Neural crest cell (in vitro differentiated cells): ENCODE measurements at places on chromosomes 1 and 21. TPM values are rescaled to one million over a fixed set of nuclear protein-coding genes. Genes with fewer than 3 reads are reported as not detected.
A peak's percentile ranks its signal among the peaks of the same experiment; 100 is the strongest.

- no peaks in the 10 kb centered on the region for H3K36me3 ChIP-seq
- peaks cover 13% of the 10 kb centered on the region for H3K4me1 ChIP-seq
- no peak overlapping the region for H3K4me3 ChIP-seq
- DNase-seq = no peak
- H3K27me3 ChIP-seq = no peaks in the 10 kb centered on the region
- H3K27ac ChIP-seq = no peak overlapping the region
Observed at GRCh38 chr21:26391166-26391565, 181.9 kb downstream of the CYYR1 start.

- H3K27ac ChIP-seq = no peak overlapping the region
- H3K4me3 ChIP-seq = no peak overlapping the region
- peaks cover 23% of the 10 kb centered on the region for H3K4me1 ChIP-seq
Observed at GRCh38 chr1:101260556-101261350, 23.9 kb downstream of the S1PR1 start.

The SPTA1 gene
- total RNA-seq = not detected in 2 replicates

DNA sequence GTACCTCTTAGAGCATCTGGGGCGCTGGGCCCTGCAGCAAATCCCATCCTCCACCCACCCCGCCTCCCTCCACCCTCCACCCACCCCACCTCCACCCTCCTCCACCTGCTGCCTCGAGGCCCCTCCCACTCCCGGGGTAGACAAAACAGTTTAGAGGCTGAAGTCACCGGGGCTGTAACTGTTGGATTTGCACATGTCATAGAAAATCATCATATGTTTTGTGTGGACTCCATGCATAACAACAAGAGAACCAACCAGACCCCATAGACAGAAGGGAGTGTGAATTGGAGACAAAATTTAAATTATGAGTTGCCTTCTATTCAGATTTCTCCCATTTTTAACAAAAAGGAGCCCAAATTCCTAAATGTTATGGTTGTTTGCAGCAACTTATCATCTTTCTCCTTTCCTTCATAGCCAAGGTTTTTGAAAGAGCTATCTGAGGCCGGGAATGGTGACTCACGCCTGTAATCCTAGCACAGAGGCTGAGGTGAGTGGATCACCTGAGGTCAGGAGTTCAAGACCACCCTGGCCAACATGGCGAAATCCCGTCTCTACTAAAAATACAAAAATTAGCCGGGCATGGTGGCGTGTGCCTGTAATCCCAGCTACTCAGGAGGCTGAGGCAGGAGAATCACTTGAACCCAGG is 28.2 kb upstream of the LGALS8 start:
- DNase-seq = no peak
- no peaks in the 10 kb centered on the region for H3K36me3 ChIP-seq

DNA sequence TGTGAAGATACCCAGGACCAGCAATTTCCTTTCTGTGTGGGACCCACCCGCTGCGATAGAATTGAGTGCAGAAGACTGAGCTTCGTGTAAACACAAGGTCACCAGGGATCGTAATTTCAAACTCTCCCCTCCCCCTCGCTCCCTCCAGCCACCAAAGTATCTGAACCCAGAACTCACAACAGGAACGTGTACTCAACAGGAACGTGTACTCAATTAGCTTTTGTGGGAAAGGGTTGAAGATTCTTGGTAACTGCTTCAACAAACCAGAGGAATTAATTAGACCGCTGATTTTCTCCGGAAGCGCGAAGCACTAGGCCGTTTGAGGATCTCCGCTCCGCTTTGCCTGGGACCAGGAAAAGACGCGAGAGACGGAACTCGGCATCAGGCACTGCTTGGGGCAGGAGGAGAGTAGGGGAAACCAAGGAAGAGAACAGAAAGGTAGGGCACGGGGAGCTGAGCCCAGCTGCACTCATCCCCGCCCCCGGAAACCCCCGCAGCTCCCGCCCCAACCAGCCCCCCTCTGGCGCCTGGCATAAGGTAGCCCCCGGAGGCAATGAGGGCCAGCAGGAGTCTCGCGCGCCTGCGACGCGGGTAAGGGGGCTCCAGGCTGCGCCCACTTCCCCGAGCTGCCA is 453 bp downstream of the DRAM2 start:
- H3K4me3 ChIP-seq = peak overlapping the region; percentile 99
- H3K27me3 ChIP-seq = no peaks in the 10 kb centered on the region
- DNase-seq = peak; percentile 40
- H3K36me3 ChIP-seq = no peaks in the 10 kb centered on the region
- H3K27ac ChIP-seq = peak overlapping the region; percentile 96
- H3K4me1 ChIP-seq = peaks cover 32% of the 10 kb centered on the region

- peaks cover 5% of the 10 kb centered on the region for H3K27me3 ChIP-seq
- no peak overlapping the region for H3K4me3 ChIP-seq
- H3K4me1 ChIP-seq = no peaks in the 10 kb centered on the region
- H3K36me3 ChIP-seq = no peaks in the 10 kb centered on the region
- no peak overlapping the region for H3K27ac ChIP-seq
Observed at GRCh38 chr1:159250638-159251216, 46.1 kb downstream of the ACKR1 start.

The ADPRS gene
- total RNA-seq = 33.8 and 34.0 TPM in 2 replicates

The KRTAP20-4 gene
- total RNA-seq = not detected in 2 replicates

DNA sequence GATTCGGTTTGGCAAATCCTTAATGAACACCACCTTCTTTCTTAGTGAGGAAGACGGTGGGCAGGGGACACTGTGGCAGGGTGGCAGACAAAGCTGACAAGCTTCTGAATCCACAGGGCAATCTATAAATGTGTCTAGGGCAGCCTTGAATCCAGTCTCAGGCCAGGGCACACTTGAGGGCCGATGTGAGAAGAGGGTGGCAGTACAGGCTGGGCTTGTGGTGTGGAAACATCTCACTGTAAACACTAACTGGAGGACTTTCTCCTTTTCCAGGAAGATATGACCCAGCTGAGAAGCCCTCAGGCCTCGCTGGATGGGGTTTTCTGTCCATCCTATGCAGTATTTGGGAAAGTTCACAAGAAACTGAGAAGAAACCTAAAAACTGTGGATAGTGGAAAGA is 46.5 kb downstream of the PKP1 start:
- H3K27me3 ChIP-seq = no peaks in the 10 kb centered on the region
- H3K27ac ChIP-seq = no peak overlapping the region
- H3K4me1 ChIP-seq = peaks cover 15% of the 10 kb centered on the region
- no peak overlapping the region for H3K4me3 ChIP-seq
- H3K36me3 ChIP-seq = no peaks in the 10 kb centered on the region
- DNase-seq = no peak

DNA sequence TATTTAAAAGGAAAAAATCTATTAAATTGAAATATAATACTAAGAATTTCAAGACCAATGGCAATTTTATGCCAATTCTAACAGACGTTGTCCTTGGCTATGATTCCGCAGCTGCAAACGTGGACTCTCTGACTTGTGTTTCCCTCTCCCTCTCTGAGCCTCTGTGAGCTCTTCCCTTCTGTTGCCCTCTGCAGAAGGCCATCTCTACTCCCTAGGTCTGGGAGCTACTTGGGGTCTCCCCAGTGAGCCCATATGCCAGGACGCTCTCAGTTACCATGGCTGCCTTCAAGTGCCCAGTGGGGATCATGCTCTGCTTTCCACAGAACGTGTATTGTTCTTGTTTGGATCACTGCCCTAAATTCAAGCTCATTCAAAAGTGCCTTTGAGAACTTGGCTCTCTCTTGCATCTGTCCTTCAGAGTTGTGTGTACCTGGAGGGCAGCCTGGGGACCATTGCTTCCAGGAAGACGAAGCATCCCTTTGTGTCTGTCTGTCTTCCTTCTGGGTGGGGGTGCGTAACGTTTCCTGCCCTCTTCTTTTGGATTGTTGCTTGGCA is 97.5 kb upstream of the TSPAN2 start:
- DNase-seq = no peak
- no peak overlapping the region for H3K4me3 ChIP-seq

GRCh38 chr1:100391675-100392074 is 39.4 kb downstream of the CDC14A start:
- no peak overlapping the region for H3K4me3 ChIP-seq
- H3K36me3 ChIP-seq = no peaks in the 10 kb centered on the region
- H3K27ac ChIP-seq = no peak overlapping the region
- no peak for DNase-seq
- no peaks in the 10 kb centered on the region for H3K27me3 ChIP-seq

DNA sequence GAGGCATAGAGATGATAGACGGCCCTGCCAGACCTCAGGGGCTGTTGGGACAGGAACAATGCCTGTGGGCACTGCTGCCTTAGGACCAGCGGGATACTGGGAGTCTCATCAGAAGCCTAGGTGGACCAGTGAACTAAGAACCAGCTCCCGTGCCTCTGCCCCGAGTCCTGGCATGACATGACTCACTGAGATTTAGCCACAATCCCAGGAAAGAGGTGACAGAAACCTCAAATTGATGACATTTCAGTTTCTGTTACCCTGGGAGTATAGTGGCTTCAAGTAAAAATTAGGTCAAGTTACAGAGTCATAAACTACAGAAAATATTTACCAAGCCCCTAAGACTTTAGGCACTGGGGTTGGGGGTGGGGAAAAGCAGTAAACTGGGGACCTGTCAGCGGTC is 74.6 kb upstream of the GADD45A start:
- H3K27ac ChIP-seq = no peak overlapping the region
- no peaks in the 10 kb centered on the region for H3K36me3 ChIP-seq
- H3K27me3 ChIP-seq = no peaks in the 10 kb centered on the region
- DNase-seq = no peak

DNA sequence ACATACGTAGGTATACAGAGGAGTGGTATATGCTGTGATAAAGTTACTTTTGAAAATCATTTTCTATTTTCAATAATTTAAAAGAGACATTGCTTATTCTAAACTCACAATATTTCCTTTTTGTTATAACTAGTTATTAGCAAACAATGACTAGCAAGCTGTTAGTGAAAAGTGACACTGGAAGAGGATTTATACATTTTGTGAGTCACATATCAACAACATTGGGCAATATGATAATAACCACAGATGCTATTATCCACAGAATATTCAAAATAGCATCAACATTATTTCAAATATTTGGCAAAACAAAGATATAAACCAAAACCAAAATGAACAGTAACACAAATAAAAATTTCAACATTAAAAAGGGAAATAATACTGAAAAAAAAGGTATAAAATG is 104.0 kb upstream of the HP1BP3 start:
- H3K27ac ChIP-seq = no peak overlapping the region
- no peaks in the 10 kb centered on the region for H3K27me3 ChIP-seq
- H3K4me1 ChIP-seq = no peaks in the 10 kb centered on the region
- DNase-seq = no peak
- no peak overlapping the region for H3K4me3 ChIP-seq

DNA sequence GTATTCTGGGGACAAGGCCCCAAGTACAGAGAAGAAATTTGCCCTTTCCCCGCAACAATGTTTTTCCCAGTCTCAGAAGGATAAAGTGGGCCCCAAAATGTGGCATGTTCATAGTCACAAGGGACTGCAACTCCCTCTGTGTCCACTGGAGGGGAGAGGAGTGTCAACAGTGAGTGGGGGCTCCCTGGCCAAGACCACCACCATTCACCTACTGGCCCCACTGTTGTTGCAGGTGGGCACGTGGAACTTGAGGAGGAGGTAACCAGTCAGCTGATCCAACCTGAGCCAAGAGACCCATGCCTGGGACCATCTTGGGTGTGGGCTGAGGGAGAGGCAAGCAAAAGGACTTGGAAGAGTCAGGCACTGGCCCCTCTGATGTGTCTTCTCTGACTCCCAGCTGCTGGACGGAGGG is 777 bp downstream of the NUDT17 start:
- H3K4me3 ChIP-seq = no peak overlapping the region
- peaks cover 12% of the 10 kb centered on the region for H3K36me3 ChIP-seq
- DNase-seq = peak; percentile 40
- H3K27me3 ChIP-seq = no peaks in the 10 kb centered on the region
- peak overlapping the region; percentile 79 for H3K27ac ChIP-seq

The PROX1 gene
- total RNA-seq = 14.3 and 17.5 TPM in 2 replicates

GRCh38 chr1:231194843-231195516 is 33.1 kb downstream of the TRIM67 start:
- H3K4me3 ChIP-seq = no peak overlapping the region
- H3K36me3 ChIP-seq = no peaks in the 10 kb centered on the region
- no peak for DNase-seq

The RAB29 gene
- 8.8 and 9.0 TPM in 2 replicates for total RNA-seq

The ADORA3 gene
- total RNA-seq = not detected in 2 replicates

DNA sequence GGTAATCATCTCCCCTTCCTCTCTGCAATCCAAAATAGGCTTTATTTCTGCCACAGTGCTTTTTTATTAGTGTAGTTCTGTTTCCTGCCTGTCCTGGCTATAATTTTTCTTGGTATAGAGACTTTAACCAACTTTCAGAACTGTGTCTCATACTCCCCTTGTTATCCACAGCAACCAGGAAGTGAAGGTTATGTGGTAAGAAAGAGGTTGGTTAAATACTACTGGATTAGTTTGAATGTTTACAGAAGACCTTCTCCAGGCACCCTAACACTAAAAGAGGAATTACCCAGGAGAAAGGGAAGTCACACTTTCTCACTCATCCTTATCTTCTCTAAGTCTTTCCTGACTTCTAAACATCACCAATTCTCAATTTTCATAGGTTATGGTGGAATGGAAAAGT is 17.8 kb upstream of the TNFSF4 start:
- no peaks in the 10 kb centered on the region for H3K27me3 ChIP-seq
- peaks cover 6% of the 10 kb centered on the region for H3K36me3 ChIP-seq
- H3K27ac ChIP-seq = no peak overlapping the region
- no peak for DNase-seq

The HSPA6 gene
- not detected in 2 replicates for total RNA-seq

GRCh38 chr1:203181586-203182386 is 4.7 kb downstream of the CHI3L1 start:
- no peak overlapping the region for H3K4me3 ChIP-seq
- H3K27me3 ChIP-seq = no peaks in the 10 kb centered on the region
- no peak for DNase-seq
- no peak overlapping the region for H3K27ac ChIP-seq
- peaks cover 36% of the 10 kb centered on the region for H3K4me1 ChIP-seq
- no peaks in the 10 kb centered on the region for H3K36me3 ChIP-seq

The HDGF gene
- 294 and 304 TPM in 2 replicates for total RNA-seq

GRCh38 chr1:106393046-106393445 is 663.4 kb upstream of the PRMT6 start:
- no peak for DNase-seq
- H3K36me3 ChIP-seq = no peaks in the 10 kb centered on the region
- H3K27ac ChIP-seq = no peak overlapping the region
- H3K27me3 ChIP-seq = no peaks in the 10 kb centered on the region

- H3K27me3 ChIP-seq = peaks cover 93% of the 10 kb centered on the region
- H3K4me3 ChIP-seq = no peak overlapping the region
- peaks cover 14% of the 10 kb centered on the region for H3K4me1 ChIP-seq
- DNase-seq = peak; percentile 49
Observed at GRCh38 chr1:156444407-156445001, 56.1 kb downstream of the MEF2D start.

DNA sequence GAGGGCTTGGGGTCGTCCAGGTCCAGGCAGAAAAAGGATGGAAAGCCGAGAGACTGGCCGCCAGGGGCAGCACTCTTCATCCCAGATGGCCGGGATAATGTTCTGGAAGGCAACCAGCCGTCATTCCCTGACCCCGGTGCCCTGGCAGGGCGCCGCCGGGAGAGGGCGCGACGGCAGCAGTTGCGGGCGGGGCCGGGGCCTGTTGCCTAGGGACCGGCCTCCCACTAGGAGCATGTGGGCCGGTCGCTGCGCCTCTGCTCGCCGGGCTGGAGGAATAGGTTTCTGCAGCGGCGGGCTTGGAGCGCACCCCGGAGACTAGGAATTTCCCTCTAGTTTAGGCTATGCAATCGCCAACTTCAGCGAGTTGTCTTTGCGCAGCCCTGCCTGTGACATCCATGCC is 11.0 kb downstream of the DMRTB1 start:
- DNase-seq = peak; percentile 97
- no peaks in the 10 kb centered on the region for H3K36me3 ChIP-seq
- peaks cover 10% of the 10 kb centered on the region for H3K4me1 ChIP-seq
- H3K27ac ChIP-seq = no peak overlapping the region
- no peaks in the 10 kb centered on the region for H3K27me3 ChIP-seq

The GPR161 gene
- 47.7 and 48.7 TPM in 2 replicates for total RNA-seq

- no peak overlapping the region for H3K4me3 ChIP-seq
- no peak overlapping the region for H3K27ac ChIP-seq
- no peak for DNase-seq
- H3K4me1 ChIP-seq = peaks cover 45% of the 10 kb centered on the region
Observed at GRCh38 chr1:96473791-96474434, 247.7 kb upstream of the PTBP2 start.

The FAM20B gene
- total RNA-seq = 38.8 and 39.7 TPM in 2 replicates
